ENCODE measurements at places on chromosomes 2 and 18.

GRCh38 chr2:19835781-19836281 lies 66.0 kb downstream of the TTC32 start:
- DNase-seq = peak; percentile 74

DNA sequence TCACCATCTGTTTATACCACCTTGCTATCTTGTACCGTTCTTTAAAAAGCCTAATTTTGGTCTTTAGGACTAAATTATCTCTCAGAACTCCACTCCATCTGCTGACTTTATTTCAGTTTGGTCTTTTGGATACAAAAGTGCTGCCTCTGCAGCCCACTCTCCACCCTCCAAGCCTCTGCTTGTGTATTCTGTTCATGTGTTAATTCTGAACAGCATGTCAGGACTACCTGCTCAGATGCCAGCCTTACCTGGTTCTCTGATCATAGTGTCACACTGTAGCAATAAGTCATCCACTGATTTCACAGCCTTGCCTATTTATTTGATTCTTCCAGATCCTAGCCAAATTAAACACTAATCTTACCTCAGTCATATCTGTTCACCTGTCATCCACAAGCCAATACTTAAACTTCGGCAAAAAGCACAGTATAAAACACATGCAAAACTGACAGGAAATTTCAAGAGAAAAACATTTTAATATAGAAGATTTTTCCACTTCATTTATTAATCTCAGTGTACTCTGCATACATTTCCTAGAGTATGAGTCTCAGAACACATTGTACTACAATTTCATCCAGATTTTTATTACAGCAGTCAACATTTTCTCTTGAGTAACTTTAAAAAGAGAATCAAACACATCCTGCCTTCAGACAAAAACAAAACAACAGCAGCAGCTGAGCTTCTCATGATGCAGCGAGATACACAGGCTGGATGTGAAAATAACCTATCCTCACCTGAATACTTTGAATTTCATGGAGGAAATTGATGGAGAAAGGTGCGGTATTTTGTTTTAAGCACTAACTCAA lies 64.9 kb downstream of the PPP1R1C start:
- DNase-seq = no peak

GRCh38 chr2:239017491-239018098 lies 169.7 kb downstream of the TWIST2 start:
- no peak for DNase-seq

DNA sequence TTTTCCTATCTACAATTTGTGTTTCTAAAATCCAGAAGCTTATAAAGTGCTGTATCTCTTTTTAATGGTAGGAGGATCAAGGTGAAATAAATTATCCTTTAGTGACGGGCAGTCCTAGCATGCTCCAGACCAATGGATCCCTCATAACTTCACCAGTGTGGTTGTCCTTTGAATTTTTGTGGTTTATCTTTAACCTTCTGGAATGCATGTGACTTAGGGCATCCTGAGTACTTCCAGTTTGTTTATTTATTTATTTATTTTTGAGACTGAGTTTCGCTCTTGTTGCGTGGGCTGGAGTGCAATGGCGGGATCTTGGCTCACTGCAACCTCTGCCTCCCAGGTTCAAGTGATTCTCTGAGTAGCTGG lies 40.4 kb downstream of the NUP35 start:
- DNase-seq = no peak

DNA sequence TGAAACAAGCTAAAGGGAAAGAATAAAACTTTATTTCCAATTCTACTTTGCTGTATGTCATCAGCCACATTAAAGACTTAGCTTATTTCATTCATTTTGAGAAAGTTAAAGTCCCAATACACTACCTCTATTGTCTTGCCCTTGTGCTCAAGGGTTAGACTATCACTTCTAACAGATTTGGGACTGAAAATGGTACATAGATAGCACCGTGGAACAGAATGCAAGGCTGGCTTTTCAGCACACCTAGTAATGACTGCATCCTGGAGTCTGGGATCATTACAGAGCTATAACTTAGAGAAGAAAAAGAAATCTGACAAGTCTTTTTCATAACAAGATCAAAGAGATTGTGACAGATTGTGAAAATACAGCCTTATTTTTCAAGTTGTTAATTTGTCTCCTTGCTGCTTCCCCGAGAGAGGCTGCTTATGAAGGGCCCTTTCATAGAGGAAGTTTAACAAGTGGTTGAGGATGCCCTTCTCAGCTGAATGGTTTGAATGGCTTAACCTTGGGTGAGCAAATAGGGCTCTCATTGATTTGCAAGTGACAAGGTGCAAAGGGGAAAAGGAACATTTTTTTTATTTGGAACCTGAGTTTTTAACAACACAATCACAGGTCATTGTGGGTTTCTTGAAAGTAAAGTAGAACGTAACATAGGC lies 371.8 kb downstream of the EPHA4 start:
- no peak for DNase-seq

DNA sequence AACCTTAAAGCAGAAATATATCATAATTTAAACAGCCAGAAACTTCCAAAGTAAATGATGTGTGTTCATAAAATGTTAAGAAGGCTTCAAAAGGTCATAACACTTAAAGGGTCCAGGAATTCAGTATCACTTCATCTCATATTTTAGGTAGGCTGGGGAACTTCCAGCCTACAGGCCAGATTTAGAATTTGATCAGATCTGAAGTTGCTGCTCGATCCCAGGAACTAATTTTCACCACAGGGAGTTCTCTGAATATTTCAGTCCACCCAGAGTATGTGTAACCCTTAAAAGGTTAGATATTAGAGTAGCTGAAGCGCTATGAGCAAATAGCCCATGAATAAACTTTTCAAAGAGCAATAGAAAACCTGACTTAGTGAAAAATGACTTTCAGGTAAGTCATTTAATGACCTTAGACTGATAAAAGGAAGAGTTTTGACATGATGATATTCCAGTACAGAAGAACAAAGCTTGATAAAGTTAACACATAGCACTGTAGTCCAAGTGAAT lies 1.7 kb downstream of the WIPF1 start:
- no peak for DNase-seq

- DNase-seq = no peak
These were observed 25.7 kb downstream of the C2orf49 start for GRCh38 chr2:105362862-105363591.

DNA sequence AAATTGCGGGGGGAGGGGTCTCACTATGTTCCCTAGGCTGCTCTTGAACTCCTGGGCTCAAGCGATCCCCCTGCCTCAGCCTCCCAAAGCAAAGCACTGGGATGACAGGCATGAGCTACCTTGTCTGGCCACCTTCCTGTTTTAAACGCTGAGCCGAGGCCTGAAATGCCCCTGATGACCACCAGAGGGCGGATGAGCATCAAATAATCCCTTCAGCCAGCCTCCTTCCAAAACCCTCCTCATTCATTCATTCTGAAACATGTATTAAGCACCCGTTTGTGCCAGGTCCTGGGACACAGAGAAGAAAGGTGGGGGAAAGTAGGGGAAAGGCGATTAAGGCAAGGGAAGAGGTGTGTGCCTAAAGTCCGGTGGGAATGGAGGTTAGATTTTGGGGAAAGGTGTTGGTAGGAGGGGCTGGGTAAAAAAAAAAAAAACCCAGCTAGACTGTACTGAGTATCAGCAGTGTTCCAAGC lies 30.7 kb upstream of the PTMA start:
- DNase-seq = peak; percentile 76

GRCh38 chr18:28161608-28162599 lies 15.0 kb downstream of the CDH2 start:
- DNase-seq = peak; percentile 50

GRCh38 chr2:19807866-19808265 lies 93.9 kb downstream of the TTC32 start:
- DNase-seq = no peak

- DNase-seq = no peak
These were observed 119.0 kb downstream of the FEZ2 start for GRCh38 chr2:36478999-36479398.

DNA sequence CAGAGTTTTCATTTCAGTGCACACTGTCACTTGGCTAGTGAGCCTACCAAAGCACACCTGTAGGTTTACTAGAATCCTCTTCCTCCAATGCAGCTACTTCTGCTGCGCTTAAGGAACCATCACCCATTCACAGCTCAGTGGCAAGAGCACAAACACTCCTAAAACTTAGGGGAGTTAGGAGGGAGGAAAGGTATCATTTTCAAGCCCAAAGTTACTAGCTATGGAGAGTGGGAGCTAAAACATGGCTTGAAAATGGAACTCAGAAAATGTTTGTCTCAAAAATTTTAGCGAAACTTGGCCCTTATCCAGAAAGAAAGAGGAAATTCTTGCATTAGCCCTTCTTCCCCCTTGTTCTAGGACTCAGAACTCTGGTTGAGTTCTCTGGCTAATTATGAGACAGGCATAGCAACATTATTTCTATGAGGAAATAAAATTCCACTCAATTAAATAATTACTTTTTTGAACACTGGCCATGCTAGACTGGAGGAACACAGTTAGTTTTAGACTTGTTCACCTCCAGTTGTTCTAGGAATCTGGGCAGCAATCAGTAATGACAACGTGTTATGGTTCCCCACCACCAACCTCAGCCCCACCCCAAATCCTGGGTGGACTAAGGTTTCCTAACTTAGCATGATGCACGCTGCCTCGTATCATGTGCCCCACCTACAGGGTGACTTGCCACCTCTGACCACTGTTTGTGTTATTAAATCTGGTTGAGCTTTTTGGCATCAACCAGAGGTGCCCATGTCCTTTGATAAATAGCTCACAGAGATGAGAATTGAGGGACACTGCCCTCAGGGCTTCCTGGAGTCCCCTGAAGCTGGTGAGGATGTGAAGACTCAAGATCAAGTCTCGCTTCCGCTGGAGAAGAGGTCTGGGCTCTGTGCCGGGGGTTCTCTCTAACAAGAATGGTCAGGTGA lies 32.8 kb downstream of the LPIN2 start:
- no peak for DNase-seq

DNA sequence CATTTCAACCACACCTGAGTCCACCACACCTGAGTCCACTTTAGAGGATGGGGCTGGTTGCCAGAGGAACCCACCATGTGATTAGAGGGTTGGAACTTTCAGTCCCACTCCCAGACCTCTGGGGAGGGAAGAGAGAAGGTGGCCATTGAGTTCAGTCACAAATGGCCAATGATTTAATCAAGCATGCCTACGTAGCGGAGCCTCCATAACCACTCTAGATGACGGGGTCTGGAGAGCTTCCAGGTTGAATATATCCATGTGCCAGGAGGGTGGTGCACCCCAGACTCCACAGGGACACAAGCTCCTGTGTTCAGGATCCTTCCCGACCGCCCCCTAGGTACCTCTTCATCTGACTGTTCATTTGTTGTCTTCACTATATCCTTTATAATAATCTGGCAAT lies 53.3 kb downstream of the CYBRD1 start:
- no peak for DNase-seq

- no peak for DNase-seq
These were observed 18.2 kb downstream of the HOXD1 start for GRCh38 chr2:176206682-176207081.

DNA sequence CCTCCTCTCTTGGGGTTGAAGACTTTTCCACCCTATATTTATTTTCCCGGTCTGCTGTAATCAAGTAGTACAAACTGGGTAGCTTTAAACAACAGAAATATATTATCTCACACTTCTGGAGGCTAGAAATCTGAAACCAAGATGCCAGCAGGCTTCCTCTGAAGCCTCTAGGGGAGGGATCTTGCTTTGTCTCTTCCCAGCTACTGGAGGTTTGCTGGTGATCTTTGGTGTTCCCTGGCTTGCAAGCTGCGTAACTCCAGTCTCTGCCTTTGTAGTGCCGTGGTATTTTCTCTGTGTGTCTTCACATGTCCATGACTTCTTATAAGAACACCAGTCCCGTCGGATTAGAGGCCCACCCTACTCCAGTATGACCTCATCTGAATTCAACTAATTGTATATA lies 44.4 kb downstream of the MYO3B start:
- no peak for DNase-seq

DNA sequence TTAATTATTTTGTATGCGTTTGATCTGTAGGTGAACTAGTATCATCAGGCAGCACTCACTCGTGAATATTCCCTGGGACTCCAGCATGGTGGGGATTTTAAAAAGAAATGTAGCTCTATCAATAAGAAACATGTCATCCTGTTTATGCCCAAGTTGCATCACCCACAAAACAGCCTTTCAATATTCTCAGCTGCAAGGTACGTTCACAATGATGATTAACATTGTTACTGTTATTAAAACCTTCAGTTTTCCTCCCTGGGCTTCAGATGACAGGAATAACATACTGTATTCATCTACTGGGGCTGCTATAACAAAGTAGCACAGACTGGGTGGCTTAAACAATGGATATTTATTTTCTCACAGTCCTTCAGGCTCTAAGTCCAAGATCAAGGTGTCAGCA lies 87.9 kb upstream of the KLHL29 start:
- no peak for DNase-seq

DNA sequence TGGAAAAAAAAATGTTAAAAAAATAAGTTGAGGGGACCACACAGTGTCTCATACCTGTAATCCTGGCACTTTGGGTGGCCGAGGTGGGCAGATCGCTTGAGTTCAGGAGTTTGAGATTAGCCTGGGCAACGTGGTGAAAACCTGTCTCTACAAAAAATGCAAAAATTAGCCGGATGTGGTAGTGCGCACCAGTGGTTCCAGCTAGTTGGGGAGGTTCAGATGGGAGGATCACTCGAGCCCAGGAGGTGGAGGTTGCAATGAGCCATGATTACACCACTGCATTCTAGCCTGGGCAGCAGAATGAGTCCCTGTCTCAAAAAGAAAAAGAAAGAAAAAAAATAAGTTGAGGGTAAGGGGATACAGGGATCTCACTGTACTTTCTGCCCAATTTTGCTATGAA lies 6.1 kb upstream of the KYNU start:
- no peak for DNase-seq

DNA sequence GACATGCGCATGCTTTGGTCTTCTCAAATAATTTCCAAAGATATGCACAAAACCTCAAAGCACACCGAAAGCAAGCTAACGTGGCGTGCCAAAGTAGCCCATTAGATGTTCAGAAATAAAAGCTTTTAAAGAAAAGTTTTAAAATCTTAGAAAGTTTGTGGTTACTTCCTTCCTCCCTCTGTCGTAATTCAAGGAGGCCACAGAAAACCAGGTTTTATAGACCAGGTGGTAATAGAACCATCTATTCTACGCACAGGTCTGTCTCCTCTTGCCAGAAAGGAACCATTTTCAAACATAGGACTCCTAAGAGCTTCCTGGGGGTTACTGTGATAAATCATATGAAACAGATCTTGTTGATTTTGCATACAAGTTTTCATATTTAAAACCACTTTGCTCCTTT lies 487.2 kb downstream of the ARHGAP15 start:
- no peak for DNase-seq

DNA sequence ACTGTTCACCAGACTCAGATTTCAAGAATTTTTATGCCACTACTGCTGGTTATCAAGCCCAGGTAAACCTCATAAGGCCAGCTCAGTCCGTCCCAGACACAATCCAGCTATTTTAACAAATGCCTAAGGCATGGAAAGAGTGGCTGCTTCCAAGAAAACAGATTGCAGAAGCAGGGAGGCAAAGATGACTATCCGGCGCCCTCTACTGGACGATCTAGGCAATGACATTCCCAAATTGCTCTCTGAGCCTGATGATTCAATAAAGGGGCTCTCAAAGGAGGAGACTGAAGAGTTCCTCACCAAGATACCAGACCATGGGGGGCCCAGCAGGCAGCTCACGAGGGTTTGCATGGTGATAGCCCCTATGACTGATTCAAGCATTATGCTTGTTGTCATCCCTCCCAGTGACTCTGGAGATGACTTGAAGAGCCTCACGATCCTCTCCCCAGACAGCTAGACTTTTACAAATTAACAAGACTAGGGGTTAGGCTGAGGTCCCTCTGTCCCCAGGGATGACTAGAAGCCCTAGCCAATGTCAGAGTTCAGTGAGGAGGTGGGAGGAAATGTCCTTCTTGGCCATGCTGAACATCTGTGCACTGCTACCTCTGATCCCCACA lies 25.0 kb downstream of the SERPINB8 start:
- DNase-seq = peak; percentile 85

- no peak for DNase-seq
These were observed 119.3 kb upstream of the SMAD2 start for GRCh38 chr18:48049757-48050156.
